Right lobe of liver (tissue), 6 donors: ENCODE measurements at places on chromosomes 7 and 10. TPM values are rescaled to one million over a fixed set of nuclear protein-coding genes. Genes with fewer than 3 reads are reported as not detected.

- no peaks in the 10 kb centered on the region for H3K4me1 ChIP-seq
- DNase-seq = no peak
These were observed 65.6 kb upstream of the ADO start for GRCh38 chr10:62738916-62739315.

The TAS2R39 gene
- total RNA-seq = not detected

- H3K4me1 ChIP-seq = no peaks in the 10 kb centered on the region
- no peak overlapping the region for H3K4me3 ChIP-seq
These were observed 327.3 kb downstream of the INHBA start for GRCh38 chr7:41375582-41375981.

DNA sequence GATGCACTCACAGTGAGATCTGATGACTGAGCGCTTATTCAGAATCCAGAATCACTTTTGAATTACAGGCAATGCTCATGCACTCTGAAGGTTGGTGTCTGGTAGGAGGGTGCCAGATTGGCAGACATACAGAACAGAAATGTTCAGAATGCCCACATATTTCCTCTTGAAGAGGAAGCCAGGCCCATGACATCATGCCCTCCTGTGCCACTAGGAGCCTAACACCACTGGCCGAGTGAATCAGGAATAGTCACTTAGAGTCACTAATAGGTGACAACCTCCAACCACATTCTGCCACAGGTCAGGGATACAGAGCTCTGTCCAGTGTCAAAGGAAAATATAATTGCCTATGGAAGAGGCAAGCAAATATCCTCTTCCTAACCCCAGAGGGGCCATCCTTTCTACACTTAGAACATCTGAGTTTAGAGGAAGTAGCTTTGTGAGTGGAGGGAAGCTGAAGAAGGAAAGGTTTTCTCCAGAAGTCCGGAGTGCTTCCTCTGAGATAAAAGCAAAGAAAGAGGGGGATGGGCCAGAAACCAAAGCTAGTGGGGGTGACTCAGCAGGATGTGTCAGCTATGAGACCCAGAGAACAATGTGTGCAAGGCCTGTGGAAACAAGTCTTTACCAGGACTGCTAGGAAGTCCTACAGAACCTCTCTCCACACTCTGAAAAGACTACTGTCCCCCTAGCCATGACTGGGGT is 838.8 kb downstream of the GRID1 start:
- no peaks in the 10 kb centered on the region for H3K36me3 ChIP-seq
- no peaks in the 10 kb centered on the region for H3K27me3 ChIP-seq
- no peak overlapping the region for H3K4me3 ChIP-seq

The TCTN3 gene
- total RNA-seq = 18.9 TPM

- no peak overlapping the region for H3K27ac ChIP-seq
- no peak overlapping the region for H3K4me3 ChIP-seq
- peaks cover 45% of the 10 kb centered on the region for H3K27me3 ChIP-seq
These were observed 2.6 kb upstream of the GATA3 start for GRCh38 chr10:8051851-8052257.

- no peaks in the 10 kb centered on the region for H3K36me3 ChIP-seq
- no peak for DNase-seq
- peak overlapping the region; percentile 74 for H3K27ac ChIP-seq
- peak overlapping the region; percentile 38 for H3K4me3 ChIP-seq
These were observed 43.8 kb upstream of the RPA3 start for GRCh38 chr7:7761974-7762779.

- H3K4me1 ChIP-seq = peaks cover 19% of the 10 kb centered on the region
- H3K27me3 ChIP-seq = no peaks in the 10 kb centered on the region
- peak; percentile 26 for DNase-seq
- no peaks in the 10 kb centered on the region for H3K36me3 ChIP-seq
- no peak overlapping the region for H3K4me3 ChIP-seq
- H3K27ac ChIP-seq = no peak overlapping the region
These were observed 63.1 kb upstream of the DUSP5 start for GRCh38 chr10:110434489-110435096.
